ENCODE measurements at places on chromosomes 4 and X.

DNA sequence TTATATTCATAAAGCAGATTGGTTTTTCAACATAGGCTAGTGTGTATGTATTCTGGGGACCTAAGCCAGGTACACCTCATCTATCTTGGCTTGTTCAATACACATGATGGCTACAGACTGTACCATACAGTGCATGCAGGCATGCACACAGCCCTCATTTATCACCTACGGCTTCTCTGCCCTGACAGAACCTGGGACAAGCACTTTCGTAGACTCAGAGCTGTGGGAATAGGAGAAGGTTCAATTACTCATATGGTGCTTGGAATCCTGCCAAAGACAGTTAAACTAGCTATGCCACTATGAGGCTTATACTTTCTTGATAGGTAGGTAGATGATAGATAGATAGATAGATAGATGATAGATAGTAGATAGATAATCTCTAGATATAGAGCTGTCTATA lies 457.2 kb downstream of the GALNTL6 start:
- peak; percentile 42 for DNase-seq

DNA sequence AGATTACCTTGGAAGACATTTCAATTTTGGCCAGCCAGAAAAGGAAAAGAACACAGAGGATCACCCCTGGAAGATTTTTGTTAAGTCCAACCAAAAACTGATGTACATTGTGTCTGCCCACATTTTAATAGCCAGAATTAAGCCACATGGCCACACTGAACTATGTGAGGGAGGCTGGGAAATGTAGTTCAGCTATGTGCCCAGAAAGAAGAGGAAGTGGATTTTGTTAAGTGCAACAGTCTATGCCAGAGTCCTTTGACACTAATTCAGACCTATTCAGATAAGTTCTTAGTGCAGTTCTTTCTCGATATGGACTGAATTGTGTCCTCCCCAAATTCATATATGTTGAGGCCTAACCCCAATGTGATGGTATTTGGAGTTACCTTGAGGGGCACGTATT lies 18.4 kb downstream of the PRPS1 start:
- no peak for DNase-seq

- DNase-seq: no peak
These were observed 343.3 kb upstream of the FRG1 start for GRCh38 chr4:189597341-189597740.

DNA sequence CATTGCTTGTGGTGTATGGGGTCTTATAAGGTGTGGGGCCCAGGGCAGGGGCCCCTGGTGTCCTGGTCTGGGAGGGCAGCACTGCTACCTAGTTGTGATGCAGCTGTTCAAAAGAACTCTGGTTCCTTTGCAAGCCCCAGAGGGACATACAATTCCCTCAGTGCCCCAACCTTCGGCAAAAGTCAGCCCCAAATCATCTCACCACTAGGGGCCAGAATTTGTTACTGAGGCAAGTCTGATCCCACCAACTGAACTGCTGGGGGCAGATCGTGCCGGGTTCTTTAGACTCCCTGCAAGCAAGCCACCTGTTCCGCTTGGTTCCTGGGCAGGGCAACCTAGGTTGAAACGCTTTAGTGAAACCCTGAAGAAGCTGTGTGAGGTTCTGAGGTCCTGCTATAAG lies 180.1 kb upstream of the S100G start:
- DNase-seq: no peak

Data from SHP77 treated with DMSO at 0.1 percent for 48 hours (cell line).